MG63 (cell line): ENCODE measurements at places on chromosomes 13 and 19. TPM values are rescaled to one million over a fixed set of nuclear protein-coding genes. Genes with fewer than 3 reads are reported as not detected.

- no peak for DNase-seq
These were observed 32.4 kb upstream of the CACNA1A start for GRCh38 chr19:13538601-13539253.

- DNase-seq = no peak
These were observed 19.9 kb downstream of the TINCR start for GRCh38 chr19:5547881-5548280.

The CXCL17 gene
- total RNA-seq = not detected in 2 replicates

GRCh38 chr13:68490594-68490993 lies 1260.5 kb upstream of the PCDH9 start:
- no peak for DNase-seq

The IL17D gene
- 2.2 and 3.4 TPM in 2 replicates for total RNA-seq

DNA sequence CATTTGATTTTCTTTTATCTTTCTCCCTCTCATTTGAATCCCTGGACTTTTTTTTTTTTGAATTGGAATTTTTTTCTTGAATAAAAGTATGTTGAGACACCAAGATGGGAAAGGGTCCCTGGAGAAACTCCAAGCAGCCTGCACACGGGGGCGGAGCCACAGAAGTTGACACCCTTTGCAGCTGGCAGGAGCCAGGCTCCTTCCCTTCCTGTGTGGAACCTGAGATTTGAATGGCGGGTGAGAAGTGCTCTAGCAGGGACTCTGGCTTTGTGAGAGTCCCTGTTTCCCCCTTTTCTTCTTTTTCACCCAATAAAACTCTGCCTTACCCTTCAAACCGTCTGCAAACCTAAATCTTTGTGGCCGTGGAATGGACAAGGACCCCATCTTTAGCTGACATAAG lies 1381.0 kb upstream of the MIR17HG start:
- no peak for DNase-seq

GRCh38 chr19:50158577-50158976 lies 4.5 kb downstream of the IZUMO2 start:
- no peak for DNase-seq

DNA sequence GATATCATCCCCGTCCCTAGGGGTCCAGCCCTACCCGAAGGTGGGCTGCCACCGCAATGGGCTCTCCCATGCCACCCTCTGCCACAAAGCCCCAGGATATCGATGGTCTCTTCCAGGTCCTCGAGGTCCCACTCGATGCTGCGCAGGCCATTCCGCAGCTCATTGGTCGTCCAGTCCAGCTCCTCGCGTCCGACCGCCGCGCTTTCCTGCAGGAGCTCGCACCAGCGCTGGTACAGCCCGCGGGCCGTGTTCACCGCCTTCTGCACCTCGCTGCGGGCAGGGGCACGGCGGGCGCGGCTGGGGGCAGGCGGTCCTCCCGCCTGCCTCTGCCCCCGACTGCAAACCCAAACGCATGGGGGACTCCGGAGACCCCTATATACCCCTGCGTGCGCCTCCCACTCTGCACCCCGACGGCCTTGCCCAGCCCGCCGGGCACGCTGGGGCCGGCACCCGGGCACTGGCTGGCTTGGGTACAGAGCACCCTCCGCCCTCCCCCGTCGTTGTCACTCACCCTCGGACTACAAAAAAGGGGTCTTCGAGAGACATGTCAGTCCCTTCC lies 468 bp downstream of the STX10 start:
- peak; percentile 85 for DNase-seq

GRCh38 chr13:49502954-49503353 lies 7.2 kb downstream of the PHF11 start:
- no peak for DNase-seq

DNA sequence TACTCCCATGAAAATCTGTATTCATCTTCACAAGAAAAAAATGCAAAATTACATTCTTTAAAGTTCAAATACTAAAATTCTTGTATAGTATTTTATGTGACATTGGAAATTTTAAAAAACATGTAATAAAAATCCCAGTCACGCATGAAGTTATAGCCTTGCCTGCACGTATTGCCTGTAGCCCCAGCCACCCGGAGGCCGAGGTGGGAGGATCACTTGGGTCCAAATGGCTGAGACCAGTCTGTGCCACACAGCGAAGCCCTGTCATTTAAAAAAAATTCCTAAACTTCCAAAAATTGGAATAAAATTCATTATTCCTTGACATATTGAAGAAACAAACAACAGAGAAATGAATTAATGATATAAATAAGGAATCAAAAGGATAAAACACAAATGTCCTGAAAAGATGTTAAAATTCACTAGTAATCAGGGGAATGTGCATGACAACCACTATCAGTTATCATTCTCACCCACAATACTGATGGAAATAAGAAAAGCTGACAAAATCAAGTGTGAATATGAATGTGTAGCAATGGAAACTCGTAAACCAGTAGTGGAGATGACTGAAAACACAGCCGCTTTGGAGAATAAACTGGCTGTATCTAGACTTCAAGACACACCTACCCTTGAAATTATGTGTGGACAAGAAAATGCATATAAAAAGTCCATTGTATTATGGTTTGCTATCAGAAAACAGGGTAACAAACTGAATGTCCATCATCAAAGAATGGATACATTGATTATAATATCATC lies 7.5 kb downstream of the CARD8 start:
- no peak for DNase-seq

GRCh38 chr19:35268536-35269437 lies at the start of gene USF2:
Gene USF2, plus strand, starts transcription at chr19:35268962. Its CDS starts 140 bp downstream, at chr19:35269102.
- DNase-seq = peak; percentile 87

The CGB1 gene
- total RNA-seq = not detected in 2 replicates

The PRR19 gene
- 0.13 and 0.76 TPM in 2 replicates for total RNA-seq

GRCh38 chr13:45747071-45747470 lies 45.0 kb downstream of the CBY2 start:
- DNase-seq = no peak

DNA sequence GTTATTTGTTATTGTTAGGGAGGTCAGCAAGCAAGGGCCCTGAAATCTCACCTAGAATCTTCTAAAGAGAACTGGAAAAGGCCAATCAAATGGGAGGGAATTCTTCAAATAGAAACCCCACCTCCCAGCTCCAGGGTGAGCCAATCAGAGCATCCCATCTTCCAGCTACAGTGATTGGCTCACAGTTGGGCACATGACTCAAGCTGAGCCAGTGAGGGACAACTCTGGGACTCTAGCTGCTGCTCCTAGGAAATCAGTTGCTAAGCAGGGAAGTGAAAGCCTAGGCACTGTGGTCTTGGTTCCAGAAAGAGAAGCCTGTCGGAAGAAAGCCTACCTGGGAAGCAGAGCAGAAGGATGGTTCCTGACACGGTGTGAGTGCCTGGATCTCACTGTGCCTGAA lies 13.4 kb downstream of the TM6SF2 start:
- DNase-seq = peak; percentile 56

DNA sequence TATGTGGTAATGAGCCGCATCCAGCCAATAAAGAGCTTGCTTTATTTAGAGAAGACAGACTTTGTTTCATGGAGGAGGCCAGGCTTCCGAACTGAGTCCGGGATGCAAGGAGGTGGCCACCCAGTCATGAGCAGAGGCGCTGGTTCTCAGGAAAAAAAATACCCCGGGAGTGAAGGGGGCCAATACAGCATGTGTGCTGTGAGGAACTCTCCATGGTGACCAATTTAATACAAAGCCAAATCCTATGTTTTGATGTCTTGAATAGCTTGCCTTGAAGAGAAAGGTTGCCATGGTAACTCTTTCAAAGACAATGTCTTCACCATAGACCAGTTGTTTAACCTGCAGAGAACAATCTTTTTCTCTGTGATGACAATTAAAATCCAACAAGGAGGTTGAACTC lies 43.4 kb upstream of the PDCD5 start:
- DNase-seq = no peak

- no peak for DNase-seq
These were observed 13.1 kb downstream of the LRCH1 start for GRCh38 chr13:46565808-46566750.

- DNase-seq = no peak
These were observed 38.4 kb downstream of the DACH1 start for GRCh38 chr13:71828564-71828963.

DNA sequence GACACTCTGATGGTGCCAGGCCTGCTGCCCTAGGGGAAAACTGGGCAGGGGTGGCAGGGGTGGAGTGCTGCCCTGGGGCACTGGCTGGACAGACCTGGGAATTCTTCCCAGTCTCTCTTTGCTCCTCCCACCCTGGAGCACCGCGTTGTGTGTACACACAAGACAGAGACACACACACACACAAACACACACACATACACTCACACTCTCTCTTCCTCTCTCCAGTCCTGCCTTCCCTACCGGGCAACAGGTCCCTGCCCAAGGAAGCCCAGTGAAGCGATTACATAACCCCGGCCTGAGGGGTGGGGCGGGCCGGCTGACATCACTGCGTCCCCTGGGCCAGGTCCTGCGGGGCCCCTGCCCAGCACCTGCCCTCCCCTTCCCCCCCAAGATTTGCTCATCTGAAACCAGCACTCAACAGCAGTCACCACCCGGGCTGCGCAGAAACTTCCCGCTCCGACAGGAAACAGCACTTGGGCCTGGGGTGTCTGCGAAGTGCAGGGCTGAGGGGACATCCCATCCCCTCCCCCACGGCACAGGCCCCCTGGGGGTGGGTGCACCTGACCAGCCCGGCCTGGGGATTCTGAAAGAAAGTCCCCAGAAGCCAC lies 1.2 kb downstream of the MKNK2 start:
- DNase-seq = peak; percentile 61

The PET100 gene
- 0.39 and 69.0 TPM in 2 replicates for total RNA-seq

GRCh38 chr19:18871543-18871942 lies 24.4 kb downstream of the CERS1 start:
- DNase-seq = no peak

The CYP2F1 gene
- total RNA-seq = not detected in 2 replicates

DNA sequence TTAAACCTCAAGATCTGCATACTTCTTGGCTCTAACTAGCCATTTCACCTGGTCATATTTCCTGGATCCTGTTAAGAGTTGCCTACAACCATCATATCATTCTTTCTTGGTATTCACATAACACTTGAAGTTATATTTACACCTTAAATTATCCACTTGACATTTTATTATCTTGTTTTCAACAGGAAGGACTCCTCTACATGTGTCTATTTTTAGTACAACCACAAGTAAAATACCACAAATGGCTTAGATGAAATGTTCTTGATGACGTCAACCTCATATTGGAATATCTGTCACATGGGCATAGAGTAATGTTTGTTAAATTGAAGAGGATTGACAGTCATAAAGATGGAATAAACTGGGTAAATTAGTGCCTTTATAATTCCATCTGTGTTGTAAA lies 9.4 kb downstream of the PCDH20 start:
- no peak for DNase-seq

The ABHD17A gene
- 51.7 and 70.7 TPM in 2 replicates for total RNA-seq

DNA sequence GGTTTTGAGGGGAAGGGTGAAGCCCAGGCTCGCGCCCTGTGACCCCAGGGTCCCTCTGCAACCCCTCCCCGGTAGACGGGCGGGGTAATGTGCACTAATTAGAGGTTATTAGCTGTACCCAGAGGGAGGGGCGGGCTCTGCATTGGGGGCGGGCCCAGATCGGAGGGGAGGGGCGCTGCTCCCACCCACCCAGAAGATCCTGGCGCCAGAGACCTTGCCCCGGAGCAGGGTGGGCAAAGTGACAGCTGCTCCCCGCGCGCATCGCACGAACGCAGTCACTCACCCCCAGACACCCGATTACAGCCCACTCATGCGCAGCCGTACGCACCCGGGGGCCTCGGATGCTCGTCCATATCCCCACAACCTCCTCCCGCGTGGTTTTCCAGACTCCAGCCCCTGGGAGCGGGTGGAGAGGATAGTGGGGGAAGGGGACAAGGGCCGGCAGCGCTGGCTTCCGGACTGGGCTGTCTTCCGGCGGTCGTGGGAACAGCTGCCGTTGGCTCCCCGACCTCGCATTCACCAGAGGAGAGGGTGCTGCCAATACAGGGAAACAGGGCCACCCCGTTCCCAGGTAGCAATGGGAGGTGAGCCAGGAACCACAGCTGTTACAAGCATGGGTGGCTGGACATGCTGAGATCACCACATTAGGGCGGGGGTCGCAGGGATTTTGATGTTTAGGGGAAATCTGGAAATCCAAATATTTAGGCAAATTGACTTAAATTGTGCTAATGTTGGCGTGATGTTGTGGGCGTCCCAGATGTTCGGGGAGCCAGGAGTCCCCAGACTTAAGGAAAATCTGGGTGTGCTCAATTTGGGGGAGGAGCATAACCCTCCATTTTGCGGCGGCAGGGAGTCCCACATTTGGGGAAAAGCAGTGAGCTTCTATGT lies 2.9 kb upstream of the HOOK2 start:
- peak; percentile 94 for DNase-seq

The HNRNPA1L2 gene
- 0.33 TPM in 1 of 2 replicates, not detected in the other for total RNA-seq

DNA sequence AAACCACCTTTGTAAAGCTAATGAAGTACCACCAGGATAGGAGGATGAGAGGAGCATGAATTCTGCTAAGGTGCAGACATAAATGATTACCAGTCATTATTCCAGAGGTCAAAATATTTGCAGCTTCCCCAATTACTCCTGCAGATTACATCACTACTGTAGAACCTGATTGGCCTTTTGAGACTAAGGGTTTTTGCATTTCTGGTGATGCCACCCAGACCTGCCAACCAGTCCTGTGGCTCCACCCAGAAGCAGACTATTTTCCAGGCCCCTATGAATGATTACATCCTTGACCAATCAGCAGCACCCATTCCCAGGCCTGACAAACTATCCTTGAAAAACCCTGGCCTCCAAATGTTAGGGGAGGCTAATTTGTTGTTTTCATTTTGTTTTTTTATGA lies 11.2 kb upstream of the KCNC3 start:
- no peak for DNase-seq

The LSR gene
- 0.33 TPM in 1 of 2 replicates, not detected in the other for total RNA-seq

The CCNA1 gene
- 0.49 and 0.59 TPM in 2 replicates for total RNA-seq

The ZNF563 gene
- total RNA-seq = 4.3 and 31.8 TPM in 2 replicates

GRCh38 chr13:30216111-30216510 lies 91.2 kb downstream of the KATNAL1 start:
- DNase-seq = no peak

The OR7A5 gene
- not detected in 2 replicates for total RNA-seq

The ZNF534 gene
- not detected in 2 replicates for total RNA-seq

DNA sequence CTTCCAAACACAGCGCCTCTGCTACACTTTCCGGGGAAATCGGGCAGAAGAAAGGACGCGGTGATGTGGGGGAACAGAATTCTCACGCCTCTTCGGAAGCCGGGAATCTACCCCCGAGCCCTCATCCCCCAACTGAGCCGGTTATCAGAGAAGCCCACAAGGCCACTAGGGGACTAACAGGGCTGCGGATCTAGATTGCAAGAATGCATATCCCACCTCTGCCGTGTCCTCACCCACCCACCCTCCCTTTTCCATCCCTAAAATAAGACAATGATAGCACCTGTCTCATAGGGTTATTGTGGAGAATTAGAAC lies 1.1 kb downstream of the IGFLR1 start:
- DNase-seq = no peak

- peak; percentile 85 for DNase-seq
These were observed 42.7 kb downstream of the ADPRHL1 start for GRCh38 chr13:113410472-113411201.
